SK-N-SH (cell line): ENCODE measurements at places on chromosomes 2 and 18. TPM values are rescaled to one million over a fixed set of nuclear protein-coding genes. Genes with fewer than 3 reads are reported as not detected.

CYP27C1 gene
- 0.03 TPM in 1 of 2 replicates, not detected in the other for polyA plus RNA-seq

BIRC6 gene
- polyA plus RNA-seq, result 28.9 and 35.3 TPM in 2 replicates

FBXO48 gene
- polyA plus RNA-seq, result 0.30 and 0.45 TPM in 2 replicates

PXDN gene
- polyA plus RNA-seq, result 76.8 and 146 TPM in 2 replicates

ARL6IP6 gene
- 25.8 and 31.6 TPM in 2 replicates for polyA plus RNA-seq

FEV gene
- polyA plus RNA-seq, result 0.53 and 1.2 TPM in 2 replicates

CFC1 gene
- polyA plus RNA-seq, result not detected in 2 replicates

DQX1 gene
- polyA plus RNA-seq, result 1.6 and 1.8 TPM in 2 replicates

GRCh38 chr18:71304856-71305255 is 1016.0 kb downstream of the SOCS6 start:
- no peaks in the 10 kb centered on the region for H3K4me1 ChIP-seq
- no peak for DNase-seq
- no peak overlapping the region for H3K27ac ChIP-seq

- H3K36me3 ChIP-seq, result no peaks in the 10 kb centered on the region
- H3K4me3 ChIP-seq, result no peak overlapping the region
- H3K4me1 ChIP-seq, result no peaks in the 10 kb centered on the region
- no peaks in the 10 kb centered on the region for H3K27me3 ChIP-seq
- no peak for DNase-seq
Observed at GRCh38 chr2:156739301-156739700, 303.1 kb downstream of the GPD2 start.

- H3K36me3 ChIP-seq, result no peaks in the 10 kb centered on the region
- no peak for DNase-seq
- H3K27ac ChIP-seq, result peak overlapping the region; percentile 88
Observed at GRCh38 chr2:39413063-39413737, 23.9 kb downstream of the MAP4K3 start.

DNA sequence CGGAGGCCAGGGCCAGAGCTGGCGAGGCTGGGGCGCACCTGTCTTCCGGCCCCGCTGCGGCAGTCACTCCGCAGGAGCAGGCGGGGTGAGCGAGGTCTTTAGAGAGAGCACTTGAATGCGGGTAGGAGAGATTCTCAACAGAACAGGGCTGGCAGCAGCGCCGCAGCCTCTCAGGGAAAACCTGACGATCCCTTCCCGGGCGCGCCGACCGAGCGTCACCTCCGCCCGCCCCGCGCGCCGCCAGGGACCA is 526 bp downstream of the PRKRA start:
- no peaks in the 10 kb centered on the region for H3K4me1 ChIP-seq
- no peak for DNase-seq
- H3K4me3 ChIP-seq, result peak overlapping the region; percentile 97
- peaks cover 27% of the 10 kb centered on the region for H3K36me3 ChIP-seq
- no peaks in the 10 kb centered on the region for H3K27me3 ChIP-seq

GRCh38 chr2:112794131-112794733 is 9.9 kb upstream of the IL1A start:
- no peak overlapping the region for H3K4me3 ChIP-seq
- no peak for DNase-seq

- H3K4me3 ChIP-seq, result no peak overlapping the region
- no peak overlapping the region; the same call in 1 of the 2 replicates for H3K27ac ChIP-seq
- H3K27me3 ChIP-seq, result no peaks in the 10 kb centered on the region
- no peak for DNase-seq
- H3K4me1 ChIP-seq, result peaks cover 33% of the 10 kb centered on the region; the same call in 1 of the 2 replicates
Observed at GRCh38 chr2:15886231-15886630, 54.1 kb upstream of the MYCN start.

DNA sequence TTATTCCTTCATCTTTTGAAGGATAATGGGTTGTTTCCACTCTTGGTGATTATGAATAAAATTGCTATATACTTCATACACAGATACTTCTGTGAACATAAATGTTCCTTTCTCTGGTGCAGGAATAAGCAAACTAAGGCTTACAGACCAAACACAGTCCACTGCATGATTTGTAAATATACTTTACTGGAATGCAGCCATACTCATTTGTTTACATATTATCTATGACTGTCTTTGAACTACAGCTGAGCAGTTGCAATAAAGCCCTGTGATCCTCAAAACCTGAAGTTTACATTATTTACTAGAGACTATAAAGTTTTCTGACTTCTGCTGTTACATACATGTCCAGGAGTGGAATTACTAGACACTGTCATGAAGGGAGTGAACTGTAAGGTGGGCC is 381.0 kb upstream of the CNTNAP5 start:
- no peak for DNase-seq
- H3K27me3 ChIP-seq, result no peaks in the 10 kb centered on the region
- no peaks in the 10 kb centered on the region for H3K36me3 ChIP-seq
- no peaks in the 10 kb centered on the region for H3K4me1 ChIP-seq

DNA sequence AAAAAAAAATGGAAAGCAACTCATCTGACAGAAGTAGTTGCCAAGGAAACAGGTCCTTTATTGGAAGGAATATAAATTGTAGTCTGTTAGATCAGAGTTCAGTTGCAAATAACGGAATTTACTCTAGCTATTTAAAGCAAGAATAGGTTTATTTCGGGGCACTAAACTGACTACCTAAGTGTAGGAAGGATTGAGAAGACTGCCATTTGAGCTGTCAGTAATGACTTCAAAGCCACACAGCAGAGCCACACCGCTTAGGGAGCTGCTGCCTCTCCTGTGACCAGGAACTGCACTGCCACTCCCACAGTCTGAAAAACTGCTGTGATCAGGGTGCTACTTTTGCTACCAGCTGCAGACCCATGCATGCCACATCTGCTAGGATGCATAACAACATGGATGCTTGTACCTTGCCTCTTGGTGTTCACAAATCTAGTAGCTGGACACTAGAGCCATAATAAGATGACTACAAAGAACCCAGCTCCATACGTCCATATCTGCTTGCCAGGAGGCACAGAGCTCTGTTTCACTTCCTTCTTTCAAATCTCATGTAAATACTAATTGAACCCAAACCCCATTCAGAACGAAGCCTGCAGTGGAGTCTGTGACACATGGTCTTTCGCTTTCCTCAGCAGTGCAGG is 2.2 kb downstream of the DSG2 start:
- peaks cover 65% of the 10 kb centered on the region for H3K27me3 ChIP-seq
- no peak overlapping the region for H3K27ac ChIP-seq
- H3K4me1 ChIP-seq, result peaks cover 4% of the 10 kb centered on the region; the same call in 1 of the 2 replicates
- DNase-seq, result no peak

- no peak overlapping the region for H3K27ac ChIP-seq
- no peaks in the 10 kb centered on the region for H3K4me1 ChIP-seq
- H3K27me3 ChIP-seq, result peaks cover 21% of the 10 kb centered on the region; the same call in 1 of the 2 replicates
- no peaks in the 10 kb centered on the region for H3K36me3 ChIP-seq
- DNase-seq, result no peak
- H3K4me3 ChIP-seq, result no peak overlapping the region
Observed at GRCh38 chr18:31102941-31103340, 720 bp upstream of the DSC2 start.

GRCh38 chr2:176766005-176766404 is 446.6 kb upstream of the HNRNPA3 start:
- H3K27me3 ChIP-seq, result no peaks in the 10 kb centered on the region
- DNase-seq, result no peak
- H3K36me3 ChIP-seq, result no peaks in the 10 kb centered on the region
- no peak overlapping the region for H3K4me3 ChIP-seq

DNA sequence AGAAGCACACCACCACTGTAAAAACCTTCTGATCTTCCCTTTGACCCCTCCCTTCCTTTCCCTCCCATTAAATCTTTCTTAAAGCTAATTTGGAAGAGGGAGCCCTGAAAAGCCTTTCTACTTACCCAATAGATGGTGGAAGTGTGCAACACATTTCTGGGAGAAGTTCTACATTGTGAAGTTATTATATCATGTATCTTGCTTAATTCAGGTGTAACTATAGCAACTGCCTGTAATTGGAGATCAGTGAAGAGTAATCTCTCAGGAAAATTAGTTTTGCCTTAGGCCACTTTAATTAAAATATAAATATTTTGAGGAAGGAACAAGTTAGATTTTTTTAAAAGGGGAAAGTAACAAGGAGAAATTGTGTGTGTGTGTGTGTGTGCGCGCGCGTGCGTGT is 266.0 kb downstream of the SH3BP4 start:
- H3K27ac ChIP-seq, result no peak overlapping the region
- H3K4me1 ChIP-seq, result peaks cover 6% of the 10 kb centered on the region
- H3K4me3 ChIP-seq, result no peak overlapping the region
- H3K27me3 ChIP-seq, result no peaks in the 10 kb centered on the region; the same call in 1 of the 2 replicates
- no peaks in the 10 kb centered on the region for H3K36me3 ChIP-seq

- no peaks in the 10 kb centered on the region for H3K36me3 ChIP-seq
- no peak for DNase-seq
- H3K4me3 ChIP-seq, result no peak overlapping the region
- H3K4me1 ChIP-seq, result peaks cover 6% of the 10 kb centered on the region; the same call in 1 of the 2 replicates
- no peak overlapping the region for H3K27ac ChIP-seq
- no peaks in the 10 kb centered on the region for H3K27me3 ChIP-seq
Observed at GRCh38 chr2:72889991-72890390, 2.8 kb downstream of the SPR start.

- H3K4me3 ChIP-seq, result no peak overlapping the region
- no peaks in the 10 kb centered on the region for H3K27me3 ChIP-seq
- no peaks in the 10 kb centered on the region for H3K36me3 ChIP-seq
- H3K4me1 ChIP-seq, result no peaks in the 10 kb centered on the region
Observed at GRCh38 chr2:168819050-168819715, 16.7 kb downstream of the NOSTRIN start.

DNA sequence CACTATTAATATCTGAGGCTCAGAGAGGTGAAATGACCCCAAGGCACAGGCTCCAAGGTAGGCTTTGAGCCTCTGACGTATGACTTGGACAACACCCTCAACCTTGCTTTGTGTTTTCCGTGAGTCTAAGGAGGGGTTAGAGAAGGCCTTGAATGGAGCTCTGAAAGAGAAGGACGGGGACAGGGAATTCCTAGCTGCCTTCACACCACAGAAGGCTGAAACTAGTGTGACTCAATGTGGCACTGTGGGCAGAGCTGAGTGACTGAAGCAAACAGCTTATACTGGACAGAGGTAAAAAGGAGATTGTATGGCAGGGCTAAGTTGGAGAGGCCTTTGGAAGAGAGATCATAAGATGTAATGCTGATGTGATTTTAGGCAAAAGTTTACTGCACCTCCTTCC is 3.5 kb upstream of the NCK2 start:
- DNase-seq, result no peak
- H3K4me3 ChIP-seq, result no peak overlapping the region
- H3K27me3 ChIP-seq, result no peaks in the 10 kb centered on the region
- no peak overlapping the region for H3K27ac ChIP-seq

DNA sequence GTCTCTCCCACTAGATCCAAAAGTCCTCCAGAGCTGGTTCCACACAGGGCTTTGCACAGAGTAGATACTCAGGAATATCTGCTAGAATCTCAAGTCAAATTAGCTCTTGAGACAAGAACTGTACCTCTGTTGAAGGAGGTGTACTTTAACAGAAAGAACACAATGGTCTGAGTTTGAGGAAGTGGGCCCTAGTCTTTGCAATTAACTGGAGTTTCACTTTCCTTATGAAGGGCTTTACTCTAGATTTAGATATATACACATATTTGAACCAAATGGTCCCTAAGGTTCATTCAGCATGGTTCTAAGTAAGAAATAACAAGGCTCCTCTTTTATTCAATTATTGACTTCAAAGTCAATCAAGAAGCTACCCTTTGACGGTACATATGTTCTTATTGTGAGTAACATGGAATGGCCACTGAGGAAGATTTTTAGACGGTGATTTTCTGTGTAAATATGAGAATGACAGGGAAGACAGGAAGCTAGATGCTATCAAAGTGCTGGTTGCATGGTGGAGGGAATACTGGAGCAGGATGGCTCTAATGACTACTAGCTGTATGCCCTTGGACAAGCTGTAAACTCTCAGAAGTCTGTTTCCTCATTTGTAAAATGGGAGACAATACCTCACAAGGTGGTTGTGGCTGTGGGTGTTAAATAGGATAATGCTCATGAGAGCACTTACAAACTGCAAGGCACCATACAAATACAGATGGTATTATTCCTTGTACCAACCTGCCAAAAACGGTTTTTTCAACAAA is 73.5 kb upstream of the SERTAD2 start:
- no peak for DNase-seq
- H3K4me1 ChIP-seq, result peaks cover 19% of the 10 kb centered on the region
- peak overlapping the region; percentile 52 for H3K27ac ChIP-seq
- H3K36me3 ChIP-seq, result no peaks in the 10 kb centered on the region

GRCh38 chr2:43387092-43388062 is 161.0 kb upstream of the ZFP36L2 start:
- no peaks in the 10 kb centered on the region for H3K27me3 ChIP-seq
- no peak overlapping the region for H3K27ac ChIP-seq
- DNase-seq, result no peak
- H3K36me3 ChIP-seq, result peaks cover 3% of the 10 kb centered on the region
- H3K4me3 ChIP-seq, result no peak overlapping the region

DNA sequence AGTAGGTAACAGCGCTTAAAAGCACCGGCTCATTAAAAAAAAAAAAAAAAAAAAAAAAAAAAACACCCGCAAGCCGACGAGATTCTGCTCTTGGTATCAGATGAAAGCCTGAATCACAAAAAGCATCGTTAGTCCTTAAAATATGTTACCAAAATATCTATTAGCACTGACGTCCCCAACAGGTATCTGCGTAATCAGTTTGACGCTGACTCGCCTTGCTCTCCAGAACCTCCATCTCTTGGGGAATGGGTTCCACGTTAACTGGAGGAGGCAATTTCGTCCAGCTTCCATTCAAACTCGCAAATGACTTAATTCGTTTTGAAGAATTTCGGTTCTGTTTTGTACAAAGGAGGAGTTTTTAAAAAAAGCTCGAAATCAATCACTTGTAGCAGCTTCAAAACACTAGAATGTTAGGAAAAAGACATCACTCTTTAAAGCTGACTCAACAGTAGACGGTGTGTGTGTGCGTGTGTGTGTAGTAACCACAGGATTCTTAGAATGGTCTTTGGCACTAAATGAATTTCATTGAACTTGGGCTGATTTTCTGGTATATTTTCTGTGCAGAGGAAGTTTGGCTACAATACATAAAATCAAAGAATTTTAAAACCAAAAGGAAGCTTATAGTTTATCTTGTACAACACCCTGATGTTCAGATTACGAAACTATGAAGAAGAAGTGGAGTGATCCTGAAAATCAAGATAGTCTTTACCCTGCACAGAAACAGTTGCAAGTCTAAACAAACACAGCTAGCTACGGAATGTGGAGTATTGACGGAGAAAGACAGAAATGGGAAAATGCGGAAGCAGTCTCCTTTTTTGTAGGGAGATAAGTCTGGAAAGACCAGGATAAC is 1.1 kb upstream of the PGAP1 start:
- H3K36me3 ChIP-seq, result no peaks in the 10 kb centered on the region
- H3K27ac ChIP-seq, result peak overlapping the region; percentile 91
- no peaks in the 10 kb centered on the region for H3K27me3 ChIP-seq
- DNase-seq, result no peak
